G401 (cell line): ENCODE measurements at places on chromosomes 7 and 10.
A peak's percentile ranks its signal among the peaks of the same experiment; 100 is the strongest.

DNA sequence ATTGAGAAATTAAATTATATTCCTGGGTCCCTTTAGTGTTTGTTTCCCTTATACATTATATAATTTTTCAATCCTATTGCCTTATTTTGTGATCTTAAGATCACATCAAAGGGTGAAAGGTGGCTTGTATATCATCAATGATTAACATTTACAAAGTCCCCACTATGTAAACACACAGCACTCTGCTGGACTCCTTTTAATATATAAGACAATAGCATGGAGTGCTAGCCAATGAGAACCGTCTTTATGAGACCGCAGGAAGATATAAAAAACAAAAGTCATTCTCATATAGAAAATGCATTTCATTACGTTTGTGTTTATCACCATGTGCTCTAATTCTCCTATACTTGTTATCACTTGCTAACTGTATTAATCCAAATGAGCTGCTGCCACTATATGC, 108.5 kb downstream of the HOXA1 start:
- no peak for DNase-seq

DNA sequence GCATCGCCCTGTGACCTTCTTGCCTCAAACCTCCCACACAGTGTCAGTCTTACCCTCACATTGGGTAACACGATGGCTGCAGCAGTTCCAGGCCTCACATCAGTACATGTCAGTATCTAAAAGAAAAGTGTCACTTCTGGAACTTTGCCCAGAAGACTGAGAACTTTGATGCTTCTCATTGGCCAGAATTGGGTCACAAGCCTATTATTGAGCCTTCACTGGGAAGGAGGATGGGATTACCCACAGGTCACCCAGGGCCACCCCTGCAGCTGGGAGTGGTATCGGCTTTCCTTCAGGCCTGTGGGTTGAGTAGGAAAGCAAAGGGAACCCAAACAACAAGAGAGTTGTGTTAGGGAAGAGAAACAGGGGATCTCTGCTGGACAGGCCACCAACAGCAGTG, 111.5 kb downstream of the NPY start:
- no peak for DNase-seq

DNA sequence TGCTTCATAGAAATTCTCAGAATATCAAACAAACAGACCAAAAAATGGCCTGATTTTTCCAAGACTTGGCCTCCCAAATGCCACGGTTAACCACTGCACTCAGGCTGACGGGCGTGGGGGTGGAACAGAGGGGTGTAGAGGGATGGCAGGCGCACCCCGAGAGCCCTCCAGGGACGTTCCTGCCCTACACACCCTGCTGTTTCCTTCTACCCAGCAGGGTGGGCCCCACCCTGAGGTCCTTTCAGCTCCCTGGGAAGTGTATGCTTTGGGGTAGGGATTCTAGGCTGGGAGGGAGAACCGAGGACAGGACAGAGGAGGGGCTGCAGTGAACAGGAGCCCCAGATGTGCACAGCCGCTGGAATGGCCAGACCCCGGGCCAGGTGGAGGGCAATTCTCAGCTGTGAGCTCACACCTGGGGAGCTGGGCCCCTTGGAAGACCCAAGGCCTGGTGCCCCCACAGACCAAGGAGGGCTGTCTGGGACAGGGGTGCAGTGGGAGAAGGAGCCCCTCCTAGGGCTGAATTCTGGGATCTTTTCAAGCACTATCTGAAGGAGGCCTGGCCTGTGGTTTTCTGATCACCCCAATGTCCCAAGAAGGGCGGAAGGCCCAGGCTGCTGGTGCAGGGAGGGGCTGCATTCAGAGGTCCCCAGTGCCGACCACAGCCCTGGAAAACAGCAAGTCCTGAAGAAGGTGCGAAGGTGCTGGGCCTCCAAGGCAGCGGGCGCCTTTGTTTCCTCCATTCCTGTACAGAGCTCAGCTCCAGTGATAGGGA, 32.9 kb upstream of the INPP5A start:
- no peak for DNase-seq

DNA sequence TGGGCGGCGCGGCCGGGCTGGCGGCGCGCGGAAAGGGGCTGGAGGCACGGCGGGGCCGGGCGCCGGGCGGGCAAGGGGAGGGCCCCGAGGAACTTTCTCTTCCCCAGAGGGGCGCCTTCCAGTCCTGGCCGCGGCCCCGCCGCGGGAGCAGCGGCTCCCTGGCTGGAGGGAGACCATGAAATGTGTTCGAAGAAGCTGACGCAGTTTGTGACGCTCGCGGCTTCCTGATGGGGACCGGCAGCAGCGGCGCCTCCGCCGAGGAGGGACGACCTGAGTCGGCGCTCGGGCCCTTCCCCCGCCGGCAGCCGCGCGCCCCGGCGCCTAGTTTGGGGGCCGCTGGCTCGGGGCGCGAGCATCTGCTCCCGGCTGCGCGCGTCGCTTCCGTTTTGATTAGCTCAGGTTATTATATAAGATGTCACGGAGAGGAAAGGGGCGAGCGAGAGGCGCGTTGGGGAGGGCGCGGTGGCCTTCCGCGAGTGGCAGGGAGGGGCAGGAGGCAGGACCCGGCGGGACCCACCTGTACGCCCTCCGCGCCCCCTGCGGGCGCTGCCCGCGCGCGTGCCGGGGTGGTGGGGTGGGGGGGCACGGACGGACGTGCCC, 57.1 kb upstream of the PCGF5 start:
- DNase-seq, result peak; percentile 69

DNA sequence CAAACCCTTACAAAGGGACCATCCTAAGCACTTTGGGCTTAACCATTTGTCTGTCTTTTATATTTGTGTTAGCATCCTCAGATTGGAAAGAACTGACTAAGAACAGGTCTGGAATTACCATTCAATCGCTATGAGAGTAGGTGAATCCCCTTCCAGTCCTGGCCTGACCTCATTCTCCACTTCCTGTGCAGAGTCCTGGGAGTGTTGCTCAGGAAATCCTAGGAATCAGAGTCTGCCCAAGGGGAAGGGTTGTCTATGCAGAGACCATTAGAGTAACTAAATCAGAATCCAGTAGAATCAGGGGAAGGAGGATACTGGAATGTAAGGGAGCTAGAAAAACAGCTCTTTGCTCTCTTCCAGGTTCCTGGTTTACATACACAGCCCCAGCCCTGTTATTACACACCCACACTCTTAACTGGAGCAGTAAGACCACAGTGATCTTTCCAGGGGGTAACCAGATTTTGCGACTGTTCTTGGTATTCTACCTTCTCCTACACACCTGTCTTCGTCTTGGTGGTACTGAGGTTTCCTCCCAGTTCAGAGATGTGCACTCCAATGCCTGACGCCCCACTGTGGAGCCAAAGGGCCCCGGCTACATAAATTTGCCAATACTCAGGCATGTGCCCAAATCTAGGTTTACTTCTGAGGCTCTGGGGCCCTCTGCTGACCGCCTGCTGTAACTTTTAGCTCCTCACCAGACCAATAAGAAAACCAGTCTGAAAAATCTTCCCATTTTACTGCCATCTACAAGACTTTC, 103.7 kb downstream of the RNF216 start:
- DNase-seq, result peak; percentile 88

GRCh38 chr10:119714484-119714816, 11.4 kb upstream of the INPP5F start:
- no peak for DNase-seq

DNA sequence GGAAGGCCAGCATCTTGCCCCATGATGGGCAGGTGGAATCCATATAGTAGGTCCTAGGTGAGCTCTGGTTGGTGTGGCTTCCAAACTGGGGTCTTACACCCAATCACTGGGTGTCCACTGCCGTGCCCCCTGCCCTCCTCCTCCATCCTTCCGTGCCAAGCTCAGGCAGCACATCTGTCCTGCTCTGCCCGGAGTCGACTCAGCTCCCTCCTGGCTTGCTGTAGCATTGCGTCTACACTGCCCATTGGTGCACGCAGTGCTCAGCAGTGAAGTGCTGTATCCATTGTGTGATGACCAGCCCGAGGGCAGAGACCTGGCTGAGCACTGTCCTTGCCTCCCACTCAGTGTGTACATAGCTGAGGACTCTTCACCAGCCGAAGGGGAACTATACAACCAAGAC, 148.4 kb downstream of the ADAM12 start:
- DNase-seq, result no peak

GRCh38 chr7:13841284-13841683, 148.2 kb downstream of the ETV1 start:
- no peak for DNase-seq

- DNase-seq, result no peak
These were observed 2.0 kb downstream of the SRI start for GRCh38 chr7:88217675-88218428.

- no peak for DNase-seq
These were observed 285.0 kb downstream of the SUGCT start for GRCh38 chr7:40419806-40420205.

GRCh38 chr10:63653747-63654146, 132.5 kb downstream of the REEP3 start:
- no peak for DNase-seq

GRCh38 chr10:34255035-34255434, 560.1 kb downstream of the PARD3 start:
- no peak for DNase-seq

- DNase-seq, result no peak
These were observed 89.4 kb downstream of the COL13A1 start for GRCh38 chr10:69891057-69891617.

DNA sequence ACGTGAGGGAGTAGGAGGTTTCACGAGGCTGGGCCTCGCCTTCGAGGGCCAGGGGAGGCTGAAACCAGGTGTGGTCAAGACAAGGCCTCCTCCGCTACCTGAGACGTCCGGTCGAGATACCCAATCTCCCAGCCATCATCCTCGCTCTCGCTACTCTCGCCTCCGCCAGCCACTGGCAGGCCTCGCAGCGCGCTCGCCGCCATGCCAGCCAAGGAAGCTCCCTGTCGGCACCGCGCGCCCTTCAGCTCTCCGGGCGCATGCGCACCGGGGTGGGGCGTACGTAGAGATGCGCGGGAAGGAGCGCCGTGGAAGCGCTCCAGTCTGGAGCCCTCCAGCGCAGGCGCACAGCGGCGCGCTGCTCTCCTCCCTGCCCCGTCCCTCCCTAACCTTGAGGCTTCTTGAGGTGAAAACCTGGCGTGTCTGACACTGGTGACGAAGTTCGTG, at the start of gene ASZ1:
Gene ASZ1, minus strand, starts transcription at position 236 of the 444 bp plus-strand sequence. Its CDS starts 33 bp downstream, at position 203.
- no peak for DNase-seq

GRCh38 chr10:45466784-45467183, 92.8 kb downstream of the ALOX5 start:
- DNase-seq, result peak; percentile 88

DNA sequence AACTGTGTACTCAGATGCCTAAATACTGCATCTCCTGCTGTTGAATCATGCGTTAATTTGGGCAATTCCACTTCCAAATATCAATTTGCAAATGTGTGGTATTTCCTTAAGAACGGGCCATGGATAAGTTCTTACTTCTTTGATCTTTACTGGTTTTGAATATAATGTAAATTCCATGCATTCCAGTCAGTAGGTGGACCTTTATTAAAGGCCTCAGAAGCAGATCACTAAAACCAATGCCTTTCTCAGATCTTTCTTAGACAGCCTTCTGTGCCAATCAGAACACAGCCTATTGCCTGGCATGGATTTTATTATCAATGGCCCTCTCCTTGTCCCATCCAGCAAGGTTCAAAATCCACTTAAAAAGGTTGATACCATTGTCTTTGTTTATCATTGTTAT, 21.5 kb upstream of the POM121L12 start:
- no peak for DNase-seq

DNA sequence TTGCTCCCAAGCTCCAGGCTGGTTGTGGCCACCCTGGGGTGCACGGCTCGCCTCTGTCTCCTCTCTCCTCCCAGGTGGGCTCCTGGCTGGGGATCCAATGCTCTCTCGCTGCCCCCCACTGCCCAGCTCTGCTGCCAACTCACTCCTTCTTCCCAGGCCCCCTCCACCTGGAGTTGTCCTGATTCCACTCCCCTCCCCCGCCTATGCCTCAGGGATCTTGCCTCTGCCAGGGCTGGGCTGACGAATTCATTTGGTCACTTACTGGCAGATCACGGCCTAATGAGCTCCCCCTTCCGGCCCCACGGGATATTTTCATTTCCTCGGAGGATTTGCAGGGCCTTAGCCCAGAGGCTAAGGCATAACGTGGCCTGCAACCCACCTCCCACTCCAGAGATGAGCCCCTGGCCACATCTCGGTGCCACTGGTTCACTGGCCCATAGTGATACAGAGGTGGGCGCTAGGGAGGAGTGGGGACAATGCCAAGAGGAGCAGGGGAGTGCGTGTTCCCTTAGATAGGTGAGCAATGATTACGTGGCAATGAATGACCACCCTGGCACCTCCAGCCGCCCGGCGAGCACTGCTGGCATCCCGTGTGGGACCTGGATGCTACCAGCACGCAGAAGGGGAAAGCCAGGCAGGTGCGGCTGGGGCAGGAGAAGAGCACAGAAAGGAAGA, 344.6 kb upstream of the SHH start:
- DNase-seq, result peak; percentile 7

DNA sequence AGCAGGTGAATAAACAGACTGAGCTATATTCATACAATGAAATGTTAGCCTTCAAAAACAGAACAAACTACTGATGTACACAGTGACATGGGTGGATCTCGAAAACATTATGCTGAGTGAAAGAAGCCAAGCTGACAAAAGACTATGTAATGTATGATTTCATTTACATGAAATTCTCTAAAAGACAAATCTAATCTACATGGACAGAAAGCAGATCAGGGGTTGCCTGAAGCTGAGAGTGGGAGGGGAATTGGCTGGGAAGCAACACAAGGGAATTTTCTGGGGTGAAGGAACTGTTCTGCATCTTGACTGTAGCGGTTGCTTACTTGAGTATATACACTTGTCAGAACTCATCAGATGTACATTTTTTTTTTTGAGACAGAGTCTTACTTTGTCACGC, 121.7 kb upstream of the SVIL start:
- DNase-seq, result no peak

GRCh38 chr7:151272877-151273276, 24.4 kb upstream of the SMARCD3 start:
- no peak for DNase-seq

GRCh38 chr7:134141868-134142264, 14.7 kb downstream of the LRGUK start:
- no peak for DNase-seq

- DNase-seq, result no peak
These were observed 27.7 kb downstream of the ZNF277 start for GRCh38 chr7:112234147-112234546.

GRCh38 chr10:69842882-69843281, 41.2 kb downstream of the COL13A1 start:
- no peak for DNase-seq

GRCh38 chr10:116741391-116742351, 695 bp downstream of the HSPA12A start:
- no peak for DNase-seq

GRCh38 chr10:71757399-71757922, 15.9 kb downstream of the VSIR start:
- DNase-seq, result peak; percentile 80

DNA sequence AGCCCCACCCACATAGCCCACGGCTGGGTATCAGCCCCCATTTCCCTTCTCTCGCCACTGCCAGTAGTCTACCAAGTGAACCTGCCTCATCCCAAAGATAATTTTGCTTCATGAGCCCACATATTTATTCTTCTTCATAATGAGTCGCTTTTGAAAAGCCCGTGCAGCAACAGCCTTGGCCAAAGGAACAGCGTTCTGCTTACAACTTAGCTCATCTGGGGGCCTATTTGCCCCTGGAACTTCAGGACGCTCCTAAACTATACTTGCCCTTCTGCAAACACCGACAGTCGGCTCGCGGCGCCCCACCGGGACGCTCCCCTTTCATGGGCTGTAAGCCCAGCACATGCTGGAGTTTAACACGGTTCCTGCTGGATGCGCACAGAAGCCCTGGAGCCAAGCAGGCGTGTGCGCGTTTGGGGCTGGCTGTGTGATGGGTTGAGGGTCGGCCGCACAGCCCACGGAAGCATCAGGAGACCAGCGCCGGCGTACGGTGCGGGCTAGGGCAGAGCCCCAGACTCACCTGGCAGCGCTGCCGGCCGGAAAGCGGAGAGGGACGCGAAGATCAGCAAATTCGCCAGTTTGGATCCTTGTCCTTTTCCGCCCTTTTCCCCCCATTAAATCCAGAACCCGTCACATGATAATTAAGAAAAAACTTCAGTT, 370 bp downstream of the TMEM60 start:
- no peak for DNase-seq
